ENCODE measurements at places on chromosomes 7 and 10.

GRCh38 chr7:101238226-101239182 is 902 bp upstream of the CLDN15 start:
- no peak for DNase-seq

DNA sequence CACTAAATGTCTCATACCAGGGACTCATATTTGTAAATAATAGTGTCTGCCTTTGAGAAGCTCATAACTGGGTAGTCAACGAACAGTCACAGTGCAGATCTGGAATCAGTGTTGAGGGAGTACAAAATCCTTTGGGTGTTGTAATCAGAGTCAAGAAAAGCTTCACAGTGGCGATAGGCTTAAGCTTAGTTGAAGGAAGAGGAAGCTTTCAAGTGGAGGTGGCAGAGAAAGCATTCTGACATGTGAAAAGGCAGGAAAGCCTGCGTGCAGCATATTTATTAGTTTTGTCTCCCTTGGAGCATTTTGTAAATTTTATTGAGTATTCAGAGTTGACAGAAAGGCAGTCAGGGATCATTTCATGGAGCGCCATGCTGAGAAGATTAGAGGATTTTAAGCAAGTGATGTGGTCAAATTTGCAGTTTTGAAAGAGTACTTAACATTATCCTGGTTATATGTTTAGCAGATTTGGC is 104.9 kb downstream of the ADK start:
- DNase-seq, result no peak

DNA sequence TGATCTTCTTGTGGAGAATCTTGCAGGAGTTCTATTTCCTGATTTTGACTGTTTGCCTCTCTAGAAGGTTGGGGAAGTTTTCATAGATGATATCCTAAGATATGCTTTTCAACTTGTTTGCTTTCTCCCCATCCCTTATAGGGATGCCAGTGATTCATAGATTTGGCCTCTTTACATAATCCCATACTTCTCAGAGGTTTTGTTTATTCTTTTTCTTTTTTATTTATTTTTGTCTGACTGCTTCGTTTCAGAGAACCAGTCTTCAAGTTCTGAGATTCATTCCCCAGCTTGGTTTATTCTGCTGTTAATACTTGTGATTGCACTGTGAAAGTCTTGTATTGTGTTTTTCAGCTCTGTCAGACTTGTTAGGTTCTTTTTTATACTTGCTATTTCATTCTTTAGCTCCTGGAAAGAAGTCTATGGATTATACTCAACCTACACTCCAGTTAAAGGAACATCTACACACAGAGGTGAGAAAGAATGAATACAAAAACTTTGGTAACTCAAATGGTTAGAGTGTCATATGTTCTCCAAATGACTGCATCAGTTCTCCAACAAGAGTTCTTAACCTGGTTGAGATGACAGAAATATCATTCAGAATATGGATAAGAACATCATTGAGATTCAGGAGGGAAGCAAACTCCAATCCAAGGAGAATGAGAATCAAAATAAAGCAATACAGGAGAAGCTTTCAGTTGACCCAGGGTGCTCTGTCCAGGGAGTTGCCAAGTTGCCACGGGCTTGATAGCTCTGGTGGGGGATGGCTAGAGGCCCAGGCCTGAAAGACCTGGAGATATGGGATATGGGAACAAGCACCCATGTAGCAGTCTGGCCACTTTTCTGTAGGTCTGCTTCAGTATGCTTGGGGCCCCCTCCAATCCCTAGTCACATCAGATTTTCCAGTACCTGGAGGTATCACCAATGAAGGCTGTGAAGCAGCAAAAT is 150.3 kb downstream of the AHR start:
- DNase-seq, result no peak

DNA sequence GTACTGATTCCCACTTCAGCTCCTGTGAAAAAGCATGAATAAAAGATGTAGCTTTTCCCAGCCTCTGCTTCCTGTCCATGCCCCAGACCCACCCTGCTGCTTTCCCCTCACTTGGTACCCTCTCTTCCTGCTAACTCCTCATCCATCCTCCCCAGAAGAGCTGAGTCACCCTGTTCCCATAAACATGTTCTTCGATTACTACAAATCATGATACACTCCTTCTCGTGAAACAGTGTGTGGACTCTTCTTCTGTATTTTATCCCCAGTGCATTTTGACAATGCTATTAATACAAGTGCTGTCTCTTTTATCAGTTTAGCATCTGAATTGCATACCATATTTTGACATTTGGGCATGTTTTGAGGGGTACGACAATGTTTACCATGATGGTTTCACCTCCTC is 45.8 kb upstream of the SORBS1 start:
- DNase-seq, result no peak

DNA sequence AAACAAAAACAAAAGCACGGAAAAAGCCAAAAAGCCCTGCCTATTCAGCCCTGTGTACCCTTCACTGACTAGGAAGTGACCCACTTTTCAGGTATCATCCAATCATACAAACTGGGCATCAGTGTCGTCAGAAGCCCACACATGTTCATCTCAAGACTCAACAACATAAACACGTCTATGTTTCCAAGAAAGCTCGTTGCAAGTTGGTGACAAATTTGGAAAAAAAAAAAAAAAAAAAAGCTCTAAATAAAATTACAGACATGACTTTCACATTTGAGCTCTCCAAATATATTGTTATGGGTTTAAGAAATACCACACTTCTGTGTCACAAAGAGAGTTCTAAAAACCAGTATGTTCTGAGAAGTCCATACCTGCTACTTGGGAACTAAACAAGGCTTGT is 204.7 kb upstream of the KLF14 start:
- DNase-seq, result no peak

DNA sequence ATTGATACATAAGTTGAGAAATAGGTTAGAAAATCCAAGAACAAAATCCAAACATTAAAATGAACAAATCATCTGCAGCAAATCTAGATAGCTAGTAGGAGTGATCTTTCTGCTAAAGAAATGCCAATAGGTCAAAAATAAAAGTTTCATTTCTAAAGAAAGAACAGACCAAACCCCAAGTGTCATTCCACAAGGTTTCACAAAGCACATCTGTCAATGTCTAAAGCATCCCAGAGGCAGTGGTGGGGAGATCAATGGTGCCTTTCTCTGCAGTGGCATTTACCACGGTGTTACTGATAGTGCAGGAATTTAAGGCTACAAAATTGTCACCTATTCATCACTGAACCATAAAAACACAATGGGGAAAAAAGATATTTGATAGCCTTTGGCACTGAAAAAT is 147.9 kb downstream of the PARD3 start:
- DNase-seq, result no peak

GRCh38 chr7:156194813-156195212 is 382.6 kb upstream of the SHH start:
- DNase-seq, result no peak

GRCh38 chr7:16785846-16786245 is 19.0 kb downstream of the AGR2 start:
- no peak for DNase-seq

GRCh38 chr10:46052791-46053375 is 6.8 kb upstream of the MSMB start:
- no peak for DNase-seq

- DNase-seq, result peak; percentile 52
Measured at GRCh38 chr10:52883996-52884871, 111.7 kb upstream of the MBL2 start.

- DNase-seq, result no peak
Measured at GRCh38 chr10:92381543-92381954, 90.6 kb downstream of the MARCHF5 start.

DNA sequence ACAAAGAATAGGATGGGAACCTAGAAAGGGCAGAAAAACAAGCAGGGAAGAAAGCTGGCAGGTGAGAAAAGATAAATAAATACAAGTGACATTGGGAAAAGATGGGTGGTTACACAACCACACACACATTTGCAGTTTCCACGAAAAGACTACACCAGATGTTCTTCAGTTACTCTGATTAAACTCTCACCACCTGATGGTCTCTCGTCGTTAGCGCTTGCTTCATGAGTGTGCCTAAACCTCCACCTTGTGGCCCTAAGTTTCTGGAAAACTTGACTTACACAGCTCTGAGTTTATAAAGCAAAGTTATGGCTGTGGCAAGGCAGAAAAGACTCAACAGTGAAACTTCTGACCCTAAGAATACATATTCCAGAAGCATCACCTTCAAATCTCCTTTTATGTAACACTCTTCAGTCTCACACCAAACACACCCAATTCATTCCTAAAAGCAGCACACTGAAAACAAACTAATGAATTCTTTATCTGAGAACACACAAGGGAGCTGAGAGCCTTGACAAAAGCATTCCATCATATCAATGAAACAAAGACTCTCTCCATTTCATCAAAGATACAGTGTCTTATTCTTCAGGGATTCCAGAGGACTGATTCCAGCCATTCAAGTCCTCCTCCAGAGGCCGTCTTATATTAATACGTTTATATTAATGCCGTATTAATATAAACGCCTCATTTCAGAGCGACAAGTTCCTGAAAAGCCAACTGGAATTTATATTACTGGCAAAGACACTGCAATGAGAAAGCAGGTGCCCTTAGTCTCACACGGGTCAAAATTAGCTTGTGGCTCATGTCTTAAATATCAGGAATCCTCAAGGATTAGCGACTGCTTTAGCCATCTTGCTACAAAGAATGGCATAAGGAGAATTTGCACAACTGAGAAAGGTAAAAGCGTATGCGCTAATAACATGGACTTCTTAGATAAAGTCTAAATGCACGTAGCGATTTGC is 77.6 kb downstream of the RNF216 start:
- no peak for DNase-seq

DNA sequence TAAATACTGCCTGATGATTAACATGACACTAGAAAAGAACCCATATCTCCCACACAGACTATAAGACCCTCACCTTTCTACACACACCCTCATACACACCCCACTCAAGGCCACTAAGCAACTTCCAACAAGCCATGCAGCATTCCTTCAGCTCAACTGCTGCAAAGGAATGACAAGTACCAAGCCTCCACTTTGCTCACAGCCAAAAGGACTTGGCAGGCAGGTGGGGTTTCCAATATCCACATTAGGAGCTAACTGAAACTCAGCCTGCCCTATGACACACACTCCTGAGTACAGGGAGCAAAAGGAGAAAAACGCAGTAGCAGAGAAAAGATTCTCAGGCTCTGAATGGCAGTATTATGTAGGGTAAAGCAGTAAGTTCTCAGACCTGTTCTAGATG is 13.4 kb downstream of the USP54 start:
- peak; percentile 81 for DNase-seq

DNA sequence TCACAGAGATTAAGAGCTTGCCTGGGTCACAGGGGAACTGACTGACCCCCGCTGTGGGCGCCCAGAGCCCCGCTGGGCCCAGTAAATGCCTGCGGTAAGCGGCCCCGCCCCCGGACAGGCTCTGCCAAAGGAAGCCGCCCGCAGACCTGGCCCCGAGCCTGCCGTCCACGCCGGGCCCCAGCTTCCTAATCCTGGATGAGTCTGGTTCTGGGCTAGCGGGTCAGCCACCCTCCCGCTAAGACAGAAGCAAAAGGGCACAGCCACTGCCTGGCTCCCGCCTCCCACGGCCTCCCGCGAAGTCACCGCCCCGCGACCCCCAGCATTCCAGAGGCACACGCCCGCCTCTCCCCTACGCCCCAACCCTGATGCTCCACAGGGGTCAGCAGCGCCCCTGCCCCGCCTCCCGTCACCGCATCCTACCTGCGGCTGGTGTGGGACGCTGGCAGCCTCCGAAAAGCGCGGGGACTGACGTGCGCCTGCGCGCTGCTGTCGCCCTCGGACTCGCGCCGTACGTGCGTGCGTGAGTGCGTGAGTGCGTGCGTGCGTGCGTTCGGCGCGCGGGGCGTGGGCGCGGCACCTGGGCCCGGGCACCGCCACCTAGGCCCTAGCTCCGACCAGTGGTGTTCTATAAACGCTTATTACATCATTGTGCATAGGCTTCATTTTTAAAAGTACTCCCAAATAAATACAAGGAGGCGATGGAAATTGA is at the start of gene FIGNL1:
FIGNL1 (minus strand) TSS at position 470 of the 709 bp plus-strand sequence. CDS start 3,063 bp downstream, outside the sequence.
- DNase-seq, result peak; percentile 58

- no peak for DNase-seq
Measured at GRCh38 chr10:108422286-108422685, 1257.8 kb upstream of the SORCS1 start.

DNA sequence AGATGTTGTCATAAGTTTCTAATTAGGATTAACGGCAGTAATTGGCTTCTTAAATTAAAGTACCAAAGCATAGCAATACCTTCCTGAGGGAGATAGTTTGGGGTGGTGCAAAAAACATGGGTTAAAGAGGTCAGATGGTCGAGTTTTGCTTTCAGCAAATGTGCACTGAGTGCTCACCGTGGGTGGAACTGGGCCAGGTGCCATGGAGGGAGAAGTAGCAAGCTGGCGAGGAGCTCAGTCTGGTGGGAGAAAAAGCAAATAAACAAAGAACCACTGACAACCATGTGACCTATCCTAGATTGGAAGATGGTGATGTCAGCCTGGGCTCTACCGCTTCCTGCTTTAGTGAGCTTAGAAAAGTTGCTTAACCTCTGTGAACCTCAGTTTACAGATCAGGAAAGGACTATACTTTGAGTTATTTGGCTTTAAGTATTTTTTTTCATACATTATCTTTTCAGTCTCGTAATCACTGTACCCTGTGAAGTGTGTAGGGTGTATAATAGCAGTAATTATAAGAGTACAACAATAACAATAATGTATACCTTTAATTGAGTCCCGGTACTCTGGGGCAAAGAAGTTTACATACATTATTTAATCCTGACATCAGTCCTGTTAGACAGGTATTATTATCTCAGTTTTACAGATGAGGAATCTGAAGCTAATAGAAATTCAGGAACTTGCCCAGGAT is 69.0 kb upstream of the PDCD4 start:
- peak; percentile 94 for DNase-seq

- no peak for DNase-seq
Measured at GRCh38 chr7:71800321-71800720, 611.8 kb downstream of the CALN1 start.

DNA sequence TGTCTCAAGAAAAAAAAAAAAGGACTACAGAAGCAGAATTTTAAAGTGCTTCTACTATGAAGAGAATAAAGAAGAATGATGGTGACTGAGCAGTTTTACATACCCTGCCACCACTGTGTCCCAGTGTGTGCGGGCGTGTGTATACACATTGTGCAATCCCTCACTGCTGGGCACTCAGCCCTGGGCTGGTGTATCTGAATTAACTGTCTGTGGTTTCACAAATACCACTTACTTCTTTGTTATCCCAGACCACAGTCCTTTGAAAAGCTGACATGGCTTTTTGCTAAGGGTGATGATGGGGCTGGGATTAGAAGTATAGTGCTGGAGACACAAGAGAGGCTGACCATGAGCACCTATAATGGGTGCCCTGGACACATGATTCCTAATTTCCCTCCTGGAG is 21.1 kb upstream of the TRPV6 start:
- DNase-seq, result no peak

DNA sequence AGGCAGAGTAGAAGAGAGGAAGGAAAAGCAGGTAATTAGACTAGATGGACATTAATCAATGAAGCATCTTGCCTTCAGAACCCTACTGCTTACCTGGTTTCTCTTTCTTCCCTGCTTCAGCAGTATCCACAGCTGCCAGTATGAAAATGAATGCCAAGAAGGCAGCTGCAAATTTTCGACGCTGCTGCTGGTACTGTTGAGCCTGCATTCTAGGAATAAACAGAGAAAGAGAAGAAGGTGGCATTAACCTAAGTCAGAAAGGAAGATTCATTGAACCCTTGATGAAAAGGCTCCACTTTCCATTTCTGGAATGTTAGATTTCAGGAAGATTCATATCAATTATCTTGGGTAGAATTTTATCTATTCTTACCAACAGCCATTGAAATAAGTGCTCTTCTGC is 88.8 kb downstream of the PTN start:
- no peak for DNase-seq

GRCh38 chr10:63072951-63073350 is 60.2 kb upstream of the NRBF2 start:
- DNase-seq, result no peak

- peak; percentile 15 for DNase-seq
Measured at GRCh38 chr7:13181216-13181615, 493.8 kb downstream of the ARL4A start.

GRCh38 chr7:124930173-124930623 is 573 bp upstream of the POT1 start:
- DNase-seq, result no peak
